ENCODE measurements at places on chromosomes 5 and 9.

DNA sequence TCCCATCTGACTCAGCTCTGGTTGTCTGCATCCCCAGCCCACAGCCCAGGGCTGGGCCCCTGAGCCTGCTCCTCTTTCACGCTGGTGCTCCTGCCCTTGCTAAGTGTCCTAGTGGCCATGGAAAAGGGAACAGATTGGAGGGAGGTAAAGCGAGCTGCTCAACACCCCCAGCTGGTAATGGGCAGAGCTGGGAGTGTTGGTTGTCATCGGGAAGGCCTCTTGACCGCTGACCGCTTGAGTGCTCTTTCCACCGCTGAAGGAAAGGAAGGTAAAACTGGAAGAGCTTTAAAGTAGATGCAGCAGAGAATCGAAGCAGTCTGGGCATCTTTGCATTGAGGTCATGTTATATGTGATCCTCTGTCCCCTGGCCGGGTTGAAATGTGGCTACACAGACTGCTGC is 60.2 kb downstream of the CRB2 start:
- no peak for DNase-seq

- DNase-seq, result no peak
Measured at GRCh38 chr5:137872466-137872865, 4.8 kb downstream of the MYOT start.

- no peak for DNase-seq
Measured at GRCh38 chr9:70229026-70229425, 29.8 kb upstream of the SMC5 start.

GRCh38 chr5:55604611-55605067 is 69.9 kb upstream of the PLPP1 start:
- no peak for DNase-seq

DNA sequence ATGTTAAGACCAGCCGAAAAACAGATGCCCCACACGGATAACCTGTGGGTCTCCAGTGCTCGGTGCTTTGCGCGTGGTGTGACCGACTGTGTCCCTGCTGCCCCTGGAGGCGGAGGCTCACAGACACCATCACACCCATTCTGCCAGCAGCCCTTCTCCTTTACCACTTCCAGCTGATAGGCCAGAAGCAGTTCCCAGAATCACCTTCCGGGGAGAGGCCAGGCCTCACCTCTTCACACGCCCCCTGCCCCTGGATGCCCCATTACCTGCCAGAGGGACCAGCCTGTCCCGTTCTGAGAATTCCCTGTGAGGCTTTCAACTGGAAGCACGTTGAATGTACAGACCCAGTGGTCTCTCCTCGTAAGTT is 21.6 kb upstream of the LRRC14B start:
- DNase-seq, result no peak

- DNase-seq, result peak; percentile 24
Measured at GRCh38 chr5:87195104-87195591, 72.5 kb upstream of the RASA1 start.
